ENCODE measurements at places on chromosomes 4 and X. TPM values are rescaled to one million over a fixed set of nuclear protein-coding genes. Genes with fewer than 3 reads are reported as not detected.

DNA sequence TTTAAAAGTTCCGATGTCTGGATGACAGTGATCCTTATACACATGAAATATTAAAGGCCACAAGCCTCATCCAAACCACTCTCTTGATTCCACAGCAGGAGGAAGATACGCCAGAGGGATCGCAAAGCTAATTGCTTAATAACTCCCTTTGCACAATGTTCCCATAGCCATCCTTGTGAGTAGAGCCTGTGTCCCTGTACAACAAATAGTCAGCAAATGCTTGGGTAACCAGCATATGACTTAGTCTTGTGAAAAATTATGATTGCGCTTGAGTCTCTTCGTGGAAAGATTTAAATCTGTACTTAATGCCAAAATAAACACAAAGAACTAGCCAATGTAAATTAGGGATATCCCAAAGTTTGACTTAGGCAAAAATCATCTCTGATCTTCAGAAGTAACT, 31.5 kb downstream of the SLC9A7 start:
- H3K36me3 ChIP-seq, result no peaks in the 10 kb centered on the region
- no peaks in the 10 kb centered on the region for H3K4me1 ChIP-seq
- no peak overlapping the region for H3K4me3 ChIP-seq
- no peak overlapping the region for H3K27ac ChIP-seq
- no peak for DNase-seq

GRCh38 chr4:150909116-150909515, 106.0 kb downstream of the LRBA start:
- no peak overlapping the region for H3K27ac ChIP-seq
- H3K4me3 ChIP-seq, result no peak overlapping the region
- H3K27me3 ChIP-seq, result no peaks in the 10 kb centered on the region

DNA sequence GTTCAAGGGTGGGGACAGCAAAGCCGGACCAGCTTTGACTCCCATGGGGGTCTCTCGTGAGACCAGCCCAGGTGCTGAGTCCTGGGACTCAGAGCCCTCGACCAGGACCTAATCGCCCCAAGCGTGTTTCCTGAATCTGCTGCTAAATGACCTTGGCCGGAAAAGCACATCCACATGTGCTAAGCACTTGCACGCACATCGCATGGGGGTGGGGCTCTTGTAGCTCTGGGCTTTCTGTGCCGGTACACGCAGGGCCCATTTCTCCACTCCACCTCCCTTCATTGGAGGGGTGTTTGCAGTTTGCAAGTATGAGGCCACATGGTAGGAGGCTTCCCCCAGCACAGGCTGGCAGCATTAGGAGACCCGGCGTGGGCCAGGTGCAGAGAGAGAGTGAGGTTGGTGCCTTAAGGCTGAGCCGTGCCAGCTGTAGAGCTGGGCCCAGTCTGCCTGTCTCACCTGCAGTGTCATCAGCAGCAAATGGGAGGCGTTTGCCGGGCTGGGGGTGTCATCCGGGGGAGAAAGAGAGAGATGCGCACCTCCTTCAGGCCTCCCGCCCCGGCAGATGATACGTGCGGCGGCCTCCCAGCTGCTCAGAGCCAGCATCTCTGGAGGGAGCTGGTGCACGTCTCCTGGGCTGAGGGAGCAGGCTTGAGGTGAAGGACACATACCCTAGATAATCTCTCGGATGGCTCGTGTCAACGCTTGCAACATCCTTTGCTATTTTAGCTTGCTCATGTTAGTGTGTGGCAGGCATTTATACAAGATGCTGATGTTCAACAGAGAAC, 45.2 kb upstream of the CLCN4 start:
- DNase-seq, result no peak
- peaks cover 15% of the 10 kb centered on the region for H3K4me1 ChIP-seq
- H3K27me3 ChIP-seq, result no peaks in the 10 kb centered on the region
- no peak overlapping the region for H3K4me3 ChIP-seq

- H3K27me3 ChIP-seq, result peaks cover 9% of the 10 kb centered on the region
- H3K4me1 ChIP-seq, result no peaks in the 10 kb centered on the region
- H3K4me3 ChIP-seq, result no peak overlapping the region
Observed at GRCh38 chr4:10403633-10404445, 53.4 kb downstream of the ZNF518B start.

DNA sequence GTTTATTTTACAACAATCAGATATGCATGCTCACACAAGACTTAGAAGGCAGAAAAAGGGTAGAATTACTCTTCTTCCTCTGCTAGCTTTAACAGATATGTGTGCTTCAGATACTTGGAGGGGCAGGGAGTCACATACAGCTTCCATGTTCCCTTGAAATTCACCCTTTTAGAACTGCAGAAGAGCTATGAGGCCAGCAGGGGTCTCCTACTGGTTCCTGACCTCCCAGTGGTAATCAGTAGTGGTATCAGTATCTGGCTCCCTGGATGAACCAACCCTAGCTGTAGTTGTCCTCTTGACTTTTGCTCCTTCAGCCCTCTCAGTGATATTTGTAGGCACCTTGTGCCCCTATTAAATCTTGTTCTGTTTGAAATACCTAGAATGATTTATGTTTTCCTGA, 81.5 kb downstream of the RCHY1 start:
- H3K4me1 ChIP-seq, result no peaks in the 10 kb centered on the region
- H3K4me3 ChIP-seq, result no peak overlapping the region
- H3K27ac ChIP-seq, result no peak overlapping the region
- no peaks in the 10 kb centered on the region for H3K36me3 ChIP-seq
- no peak for DNase-seq

- H3K27me3 ChIP-seq, result peaks cover 86% of the 10 kb centered on the region
- peak overlapping the region; percentile 77 for H3K4me3 ChIP-seq
- no peaks in the 10 kb centered on the region for H3K36me3 ChIP-seq
- DNase-seq, result peak; percentile 81
- no peak overlapping the region for H3K27ac ChIP-seq
Observed at GRCh38 chrX:108735679-108736508, 469 bp downstream of the IRS4 start.

- no peaks in the 10 kb centered on the region for H3K27me3 ChIP-seq
- H3K4me1 ChIP-seq, result peaks cover 29% of the 10 kb centered on the region
- H3K27ac ChIP-seq, result no peak overlapping the region
- H3K36me3 ChIP-seq, result no peaks in the 10 kb centered on the region
Observed at GRCh38 chrX:13090339-13091110, 46.1 kb upstream of the FAM9C start.

DNA sequence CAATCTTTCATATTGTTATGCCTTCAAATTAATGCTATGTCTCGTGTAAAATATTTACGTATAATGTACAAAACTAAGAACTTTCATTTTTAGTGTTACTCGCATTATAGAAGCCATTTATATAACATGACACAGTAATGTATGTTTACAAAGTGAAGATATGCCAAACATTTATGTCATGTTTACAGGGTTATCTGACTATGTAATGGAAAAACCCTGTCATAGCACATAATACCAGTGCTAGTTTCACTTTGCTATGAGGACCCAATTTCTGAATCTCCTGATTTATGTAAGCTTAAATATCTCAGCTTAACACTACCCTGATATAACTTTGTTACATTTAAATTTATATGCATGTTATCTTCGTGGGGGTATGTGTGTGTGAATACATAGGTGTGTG, 233.1 kb downstream of the FAT4 start:
- no peaks in the 10 kb centered on the region for H3K36me3 ChIP-seq
- no peaks in the 10 kb centered on the region for H3K27me3 ChIP-seq
- H3K4me3 ChIP-seq, result no peak overlapping the region
- H3K27ac ChIP-seq, result peak overlapping the region; percentile 25

- no peak for DNase-seq
- H3K36me3 ChIP-seq, result no peaks in the 10 kb centered on the region
- H3K4me1 ChIP-seq, result no peaks in the 10 kb centered on the region
- no peak overlapping the region for H3K27ac ChIP-seq
- H3K4me3 ChIP-seq, result no peak overlapping the region
Observed at GRCh38 chrX:141415889-141416288, 168.6 kb downstream of the SPANXA1 start.

DNA sequence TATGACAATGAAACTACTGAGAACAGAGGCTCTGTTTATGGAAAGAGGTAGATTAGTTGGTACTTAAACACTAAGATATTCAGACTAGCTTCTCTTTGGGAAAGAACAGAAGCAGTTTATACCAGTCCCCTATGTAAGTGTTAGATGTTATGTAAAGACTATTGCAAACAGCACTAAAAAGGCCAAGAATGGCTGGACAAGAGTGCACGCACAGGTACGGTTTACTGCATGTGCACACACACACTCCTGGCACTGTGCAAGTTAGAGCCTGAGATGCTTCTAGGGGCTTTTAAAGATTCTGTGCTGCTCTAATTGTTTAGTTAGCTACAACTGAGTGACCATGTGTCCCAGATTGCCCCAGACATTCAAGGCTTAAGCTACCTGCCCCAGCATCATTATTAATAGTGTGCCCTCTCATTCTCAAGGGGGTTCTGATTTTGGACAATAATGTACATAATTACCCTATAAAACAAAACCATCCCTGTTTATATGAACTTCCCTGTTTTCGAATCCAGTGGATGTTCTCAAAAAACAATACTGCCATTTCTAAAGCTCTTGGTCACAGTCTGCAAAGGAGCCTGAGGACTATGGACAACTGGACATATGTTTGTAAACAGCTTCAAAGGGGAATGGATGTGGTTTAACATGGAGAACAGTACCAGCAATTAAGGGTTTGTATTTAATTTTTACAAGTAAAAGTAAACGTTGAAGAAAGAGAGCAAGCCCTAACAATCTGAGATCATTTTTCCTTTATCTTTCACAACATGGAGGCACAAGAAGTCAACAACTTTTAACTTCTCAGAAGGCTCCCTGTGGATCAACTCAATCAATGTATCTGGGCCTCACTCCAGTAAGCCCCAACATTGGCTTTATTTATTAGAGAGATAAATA, 2.0 kb downstream of the SETD7 start:
- H3K27ac ChIP-seq, result peak overlapping the region; percentile 92
- no peaks in the 10 kb centered on the region for H3K36me3 ChIP-seq
- no peak for DNase-seq
- peak overlapping the region; percentile 92 for H3K4me3 ChIP-seq

DNA sequence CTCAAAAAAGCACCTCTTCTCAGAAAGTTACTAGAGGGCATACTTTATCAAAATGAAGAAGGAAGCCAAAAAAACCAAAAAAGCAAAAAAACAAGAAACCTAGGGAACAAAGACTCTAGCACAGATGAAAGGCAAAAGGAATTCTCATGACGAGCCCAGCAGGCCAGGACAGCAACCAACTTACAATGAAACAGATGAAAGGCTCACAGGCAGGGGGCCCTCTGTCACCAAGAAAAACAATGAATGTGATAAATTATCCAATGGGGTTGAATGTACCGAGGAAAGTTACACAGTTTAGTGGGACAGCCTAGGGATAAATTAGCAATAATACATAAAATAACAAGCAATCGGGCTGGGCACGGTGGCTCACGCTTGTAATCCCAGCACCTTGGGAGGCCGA, 79.0 kb downstream of the GPR82 start:
- no peaks in the 10 kb centered on the region for H3K27me3 ChIP-seq
- peaks cover 6% of the 10 kb centered on the region for H3K36me3 ChIP-seq
- DNase-seq, result no peak
- H3K4me3 ChIP-seq, result no peak overlapping the region

GRCh38 chrX:51192104-51192503, 140.5 kb upstream of the NUDT10 start:
- H3K27me3 ChIP-seq, result no peaks in the 10 kb centered on the region
- no peak for DNase-seq
- no peaks in the 10 kb centered on the region for H3K36me3 ChIP-seq
- no peak overlapping the region for H3K27ac ChIP-seq

- H3K27ac ChIP-seq, result no peak overlapping the region
- H3K4me3 ChIP-seq, result no peak overlapping the region
- no peaks in the 10 kb centered on the region for H3K27me3 ChIP-seq
- H3K36me3 ChIP-seq, result no peaks in the 10 kb centered on the region
- no peaks in the 10 kb centered on the region for H3K4me1 ChIP-seq
- DNase-seq, result no peak
Observed at GRCh38 chr4:181234951-181235680, 1008.1 kb upstream of the TENM3 start.

GRCh38 chrX:84634201-84634782, 132.0 kb upstream of the HDX start:
- no peak for DNase-seq
- no peaks in the 10 kb centered on the region for H3K36me3 ChIP-seq
- no peaks in the 10 kb centered on the region for H3K4me1 ChIP-seq
- no peaks in the 10 kb centered on the region for H3K27me3 ChIP-seq
- no peak overlapping the region for H3K27ac ChIP-seq

Gene SPANXN3
- total RNA-seq, result not detected

Gene ERAS
- not detected for total RNA-seq

Gene TDO2
- total RNA-seq, result not detected

Data from osteocyte (in vitro differentiated cells).